ENCODE measurements at places on chromosomes 13 and 19.

GRCh38 chr19:51712461-51713081 lies 11.2 kb downstream of the HAS1 start:
- DNase-seq: no peak

GRCh38 chr19:32869966-32870573 lies 503 bp upstream of the SLC7A9 start:
- no peak for DNase-seq

- DNase-seq: no peak
Measured at GRCh38 chr19:39502640-39503417, 4.1 kb downstream of the DLL3 start.

DNA sequence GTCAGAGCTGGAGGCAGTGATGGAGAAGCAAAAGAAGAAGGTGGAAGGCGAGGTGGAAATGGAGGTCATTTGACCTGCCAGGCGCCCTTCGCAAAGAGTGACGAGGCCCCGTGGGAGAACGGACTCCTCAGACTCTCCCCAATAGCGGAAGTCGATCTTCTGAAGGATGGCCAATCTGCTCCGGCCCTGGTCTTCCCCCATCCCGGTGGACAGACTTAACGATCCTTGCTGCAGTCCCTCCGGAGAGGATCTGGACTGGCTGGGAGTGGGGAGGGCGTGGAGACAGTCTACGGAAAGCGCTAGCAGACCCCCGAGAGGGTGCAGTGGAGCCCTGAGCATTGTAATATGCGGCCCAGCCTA lies 11.9 kb downstream of the EPS8L1 start:
- no peak for DNase-seq

DNA sequence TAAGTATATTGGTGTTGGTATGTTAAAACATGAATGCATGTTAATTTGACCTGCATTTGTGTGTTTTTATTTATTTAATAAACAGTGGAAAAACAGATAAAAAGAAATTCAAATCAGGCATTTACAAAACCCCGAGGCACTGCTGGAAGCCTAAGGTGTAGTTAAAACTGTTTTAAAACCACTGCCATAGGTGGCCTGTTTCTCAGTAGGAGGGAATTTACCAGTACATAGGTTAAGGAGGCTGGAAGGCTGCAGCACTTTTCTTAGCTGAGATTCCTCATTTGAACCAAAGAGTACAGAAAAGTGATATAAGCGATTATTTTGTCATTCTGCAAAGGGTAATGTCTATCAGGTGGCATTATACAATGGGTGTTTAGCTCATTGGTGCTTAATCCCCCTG lies 99.6 kb downstream of the PAN3 start:
- no peak for DNase-seq

DNA sequence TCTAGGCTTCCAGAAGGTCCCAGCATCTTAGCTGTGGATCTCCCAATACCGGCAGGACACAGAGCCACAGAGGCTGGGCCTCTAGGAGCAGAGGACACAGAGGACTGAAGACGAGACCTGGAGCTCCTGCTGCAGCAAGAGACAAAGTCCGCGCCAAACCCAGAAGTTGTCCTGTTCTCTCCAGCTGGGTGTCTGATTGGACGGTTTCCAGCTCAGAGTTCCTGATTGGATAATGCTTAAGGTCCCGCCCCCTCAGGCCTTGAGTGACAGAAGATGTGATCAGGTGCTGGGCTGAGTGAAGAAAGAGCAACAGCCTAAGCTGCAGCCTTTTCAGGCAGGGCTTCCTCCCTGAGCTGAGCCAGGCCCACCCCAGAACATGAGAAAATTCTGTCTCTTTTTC lies 59.9 kb upstream of the ZNF85 start:
- DNase-seq: no peak

DNA sequence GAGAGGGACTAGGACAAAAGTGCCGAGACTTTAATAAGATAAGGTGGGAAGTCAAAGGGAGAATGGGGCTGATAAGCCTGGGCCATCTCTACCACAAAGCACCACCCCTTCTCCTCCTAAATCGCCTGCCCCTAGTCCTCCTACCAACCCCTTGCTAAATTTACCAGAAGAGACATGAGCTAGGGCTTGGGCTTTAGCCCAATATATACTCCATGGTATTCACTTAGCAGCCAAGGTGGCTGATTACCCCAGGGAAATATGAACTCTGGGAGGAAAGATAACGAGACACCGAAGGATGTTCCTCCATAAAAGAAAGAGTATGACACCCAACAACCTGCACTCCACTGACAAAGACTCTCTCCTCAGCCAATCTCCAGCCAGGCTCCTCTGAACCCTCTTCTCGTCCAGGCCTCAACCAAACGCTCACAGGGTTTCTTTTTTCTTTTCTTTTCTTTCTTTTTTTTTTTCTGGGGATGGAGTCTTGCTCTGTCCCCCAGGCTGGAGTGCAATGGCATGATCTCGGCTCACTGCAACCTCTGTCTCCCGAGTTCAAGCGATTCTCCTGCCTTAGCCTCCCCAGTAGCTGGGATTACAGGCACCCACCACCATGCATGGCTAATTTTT lies 610.2 kb downstream of the UQCRFS1 start:
- no peak for DNase-seq

DNA sequence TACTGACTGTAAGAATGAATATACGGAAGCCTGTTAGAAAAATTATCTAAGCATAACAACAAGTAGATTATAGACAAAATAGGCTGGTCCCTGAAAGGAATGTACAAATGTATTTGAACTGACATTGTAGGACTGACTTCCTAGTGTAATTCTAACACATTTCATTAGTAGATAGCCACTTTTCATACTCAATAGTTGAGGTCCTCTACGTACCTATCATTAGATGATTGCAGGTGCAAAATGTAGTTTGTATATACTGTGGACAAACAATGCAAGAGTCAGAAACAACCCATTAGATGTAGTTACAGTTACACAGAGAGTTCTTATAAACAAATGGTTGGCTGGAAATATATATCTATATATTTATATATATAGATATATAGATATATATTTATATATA lies 402.3 kb upstream of the SLITRK6 start:
- no peak for DNase-seq

GRCh38 chr13:83914368-83914767 lies 32.1 kb upstream of the SLITRK1 start:
- no peak for DNase-seq

GRCh38 chr13:36794706-36795105 lies 24.3 kb upstream of the RFXAP start:
- no peak for DNase-seq

- no peak for DNase-seq
Measured at GRCh38 chr13:91904005-91904404, 505.6 kb downstream of the GPC5 start.
